ENCODE measurements at places on chromosomes 3 and 15.

GRCh38 chr3:174495311-174495710, 363.8 kb upstream of the NAALADL2 start:
- DNase-seq = no peak

DNA sequence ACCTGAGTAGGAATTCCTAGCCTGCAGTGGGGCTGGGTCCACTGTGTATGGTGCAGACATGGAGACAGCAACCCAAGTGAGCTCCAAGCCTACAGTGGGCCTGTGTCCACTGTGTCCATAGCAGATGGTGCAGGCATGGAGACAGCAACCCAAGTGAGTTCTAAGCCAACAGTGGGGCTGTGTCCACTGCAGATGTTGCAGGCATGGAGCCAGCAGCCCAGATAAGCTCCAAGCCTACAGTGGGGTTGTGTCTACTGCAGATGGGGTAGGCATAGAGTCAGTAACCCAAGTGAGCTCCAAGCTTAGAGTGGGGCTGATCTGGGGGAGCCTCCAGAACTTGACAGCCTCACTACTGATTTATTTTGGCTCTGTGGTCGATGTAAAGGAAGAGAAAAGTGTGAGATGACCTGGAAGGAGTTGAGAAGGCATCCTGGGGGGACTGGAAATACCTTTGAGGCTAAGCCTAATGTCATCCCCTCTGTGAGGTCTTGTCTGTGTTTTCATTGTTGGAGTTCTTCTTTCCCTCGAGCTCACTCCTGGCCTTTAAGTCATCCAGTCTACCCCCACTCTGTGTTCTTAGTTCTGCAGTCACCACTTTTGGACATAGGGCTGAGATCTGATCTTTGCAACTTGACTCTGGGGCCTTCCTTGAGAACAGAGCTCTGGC, 22.4 kb upstream of the IL16 start:
- no peak for DNase-seq

GRCh38 chr3:155548195-155548594, 196.7 kb downstream of the PLCH1 start:
- DNase-seq = no peak

DNA sequence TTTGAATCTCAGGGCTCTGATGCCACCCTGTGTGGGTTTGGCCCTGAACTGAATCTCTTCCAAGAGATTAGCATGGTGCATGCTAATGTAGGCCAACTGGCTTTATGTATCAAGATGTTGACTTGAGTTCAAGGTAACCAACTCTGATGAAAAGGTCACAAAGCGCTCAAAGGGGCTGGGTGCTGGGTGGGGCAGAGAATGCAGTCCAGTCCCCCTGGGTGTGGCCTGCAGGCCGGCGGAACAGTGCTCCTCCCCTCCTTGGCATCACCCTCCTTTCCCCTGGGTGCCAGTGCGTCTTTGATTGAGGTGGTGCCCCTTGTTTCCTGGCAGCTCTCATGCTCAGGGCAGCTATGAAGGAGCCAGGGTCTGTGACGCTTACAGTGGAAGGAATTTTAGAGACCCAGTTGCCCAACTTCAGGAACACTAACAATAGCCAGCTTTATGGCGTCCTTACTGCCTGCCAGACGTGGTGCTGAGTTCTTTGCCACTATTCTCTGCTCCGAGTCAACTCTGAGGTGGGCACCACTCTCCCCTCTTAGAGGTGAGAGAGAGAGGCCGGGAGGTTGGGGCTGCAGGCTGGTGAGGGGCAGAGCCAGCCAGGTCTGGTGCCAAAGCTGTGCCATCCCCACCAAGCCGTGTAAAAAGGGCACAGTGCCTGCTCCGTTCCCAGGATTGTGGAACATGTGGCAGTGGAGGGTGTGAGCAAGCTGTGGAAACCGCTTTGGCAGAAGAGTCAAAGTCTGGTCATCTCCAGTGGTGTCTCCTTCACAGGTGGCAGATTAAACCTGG, 9.8 kb downstream of the SYNM start:
- no peak for DNase-seq

GRCh38 chr3:138139691-138140090, 7.5 kb upstream of the A4GNT start:
- DNase-seq = no peak

DNA sequence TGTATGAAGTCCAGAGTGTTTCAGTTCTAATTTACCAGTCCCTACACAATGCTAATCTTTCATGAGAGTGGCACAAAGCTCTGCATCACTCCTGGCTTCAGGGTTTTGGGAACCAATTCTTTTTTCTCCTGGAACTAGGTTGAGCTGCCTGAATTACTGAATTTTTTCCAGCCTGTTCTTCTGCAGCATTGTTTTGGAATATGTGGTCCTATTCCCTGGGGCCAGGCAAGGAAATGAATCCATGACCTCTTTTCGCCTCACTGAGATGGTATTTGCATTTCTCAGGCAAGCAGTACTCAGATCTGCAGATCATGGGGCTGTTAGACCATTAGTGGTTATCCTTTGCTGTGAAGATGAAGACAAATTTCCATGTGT, 25.6 kb upstream of the GPR171 start:
- DNase-seq = no peak

GRCh38 chr3:15449489-15450224, 22.3 kb downstream of the EAF1 start:
- no peak for DNase-seq

- no peak for DNase-seq
Observed at GRCh38 chr15:22961762-22962161, 18.4 kb downstream of the CYFIP1 start.

GRCh38 chr3:13623101-13623654, 74.3 kb downstream of the FBLN2 start:
- no peak for DNase-seq

DNA sequence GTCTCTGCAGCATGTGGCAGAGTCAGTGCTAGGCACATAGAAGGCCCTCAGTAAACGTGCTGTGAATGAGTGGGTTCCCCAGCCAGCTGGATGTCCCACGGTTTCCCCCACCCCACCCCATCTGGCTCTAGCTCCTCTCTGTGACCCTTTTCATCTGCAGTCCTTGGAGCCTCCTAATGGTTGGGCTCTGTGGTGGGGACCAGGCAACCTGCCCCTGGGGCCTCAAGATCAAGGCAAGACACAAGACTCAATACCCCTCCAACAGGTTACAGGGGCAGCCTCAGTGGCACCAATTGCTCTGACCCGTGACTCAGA, 17.1 kb upstream of the CYP11A1 start:
- DNase-seq = no peak

GRCh38 chr3:99872923-99873254, 55.2 kb downstream of the CMSS1 start:
- no peak for DNase-seq

GRCh38 chr15:70093070-70093469, 4.6 kb downstream of the TLE3 start:
- no peak for DNase-seq

DNA sequence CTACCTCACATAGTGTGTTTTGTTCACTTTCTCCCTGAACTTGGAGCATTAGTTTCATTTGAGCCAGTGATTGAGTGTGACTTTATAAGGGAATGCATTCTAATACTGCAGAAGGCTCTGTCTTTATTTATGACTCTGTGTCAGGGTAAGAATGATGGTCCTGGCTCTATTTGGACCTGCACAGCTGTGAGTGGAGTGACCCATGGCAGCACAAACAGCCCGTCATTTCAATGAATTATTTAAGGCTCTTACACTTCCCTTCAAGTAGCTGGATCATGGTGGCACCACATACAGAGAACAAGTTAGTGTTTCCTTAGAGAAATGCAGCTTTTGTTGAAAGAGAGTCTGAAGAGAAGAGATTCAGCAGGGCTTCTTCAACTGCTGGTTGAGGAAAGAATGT, 16.4 kb downstream of the TMEM108 start:
- DNase-seq = no peak

DNA sequence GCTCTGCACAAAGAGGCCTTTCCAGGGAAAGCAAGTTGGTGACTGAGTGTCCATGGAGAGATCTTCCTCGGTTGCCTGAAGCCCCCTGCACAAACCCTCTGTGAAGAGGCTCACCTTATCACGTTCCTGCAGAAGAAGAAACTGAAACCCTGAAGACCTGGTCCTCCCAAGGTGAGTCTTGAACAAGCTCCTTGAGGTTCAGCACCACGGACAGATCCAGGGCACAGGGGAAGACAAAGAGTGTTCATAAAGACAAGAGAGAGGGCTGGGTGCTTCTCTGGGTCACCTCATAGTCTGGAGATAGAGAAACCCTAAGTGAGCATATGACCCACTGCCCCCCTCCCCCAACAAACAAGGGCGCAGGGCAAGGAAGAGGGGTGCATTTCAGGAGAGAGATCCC, 21.7 kb upstream of the TBC1D21 start:
- no peak for DNase-seq

GRCh38 chr15:47333734-47334133, 383.6 kb upstream of the SEMA6D start:
- DNase-seq = no peak

- DNase-seq = no peak
Observed at GRCh38 chr3:62161371-62161770, 212.0 kb downstream of the FEZF2 start.

GRCh38 chr3:140388202-140388922, 289.5 kb upstream of the TRIM42 start:
- DNase-seq = no peak

DNA sequence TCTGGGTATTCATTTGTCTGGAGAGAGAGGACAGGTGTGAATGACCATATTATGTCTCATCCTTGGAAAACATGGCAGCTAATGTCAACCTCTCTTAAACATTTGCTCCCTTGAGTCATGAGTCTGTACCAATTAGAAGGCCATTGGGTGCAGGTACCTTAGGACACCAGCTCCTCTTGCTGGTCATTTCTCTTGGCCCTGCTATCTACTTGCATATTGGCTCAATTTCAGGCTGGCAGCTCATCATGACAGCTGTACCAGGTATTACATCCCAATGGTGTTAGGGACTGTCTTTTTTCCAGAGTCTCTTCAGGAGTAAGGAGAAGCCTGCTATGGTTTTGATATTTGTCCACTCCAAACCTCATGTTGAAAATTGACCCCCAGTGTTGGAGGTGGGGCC, 92.2 kb upstream of the ANKRD28 start:
- no peak for DNase-seq

DNA sequence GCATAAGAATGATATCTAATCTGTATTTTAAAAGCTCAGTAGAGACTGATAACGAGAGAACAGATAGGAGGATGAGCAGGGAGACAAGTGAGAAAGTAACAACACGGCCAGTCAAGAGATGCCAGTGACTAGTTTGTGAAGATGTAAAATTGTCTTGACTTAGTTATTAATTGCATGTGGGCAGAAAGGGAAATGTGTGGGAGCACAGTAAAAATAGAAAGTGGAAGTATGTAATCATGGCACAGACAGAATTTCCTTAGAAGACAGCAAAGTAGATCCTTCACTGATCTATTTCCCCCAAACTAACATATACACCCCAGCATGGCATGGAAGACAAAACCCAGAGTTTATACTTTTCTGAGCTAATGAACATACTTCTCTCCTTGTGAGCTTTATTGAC, 344.5 kb downstream of the FGF12 start:
- DNase-seq = no peak

DNA sequence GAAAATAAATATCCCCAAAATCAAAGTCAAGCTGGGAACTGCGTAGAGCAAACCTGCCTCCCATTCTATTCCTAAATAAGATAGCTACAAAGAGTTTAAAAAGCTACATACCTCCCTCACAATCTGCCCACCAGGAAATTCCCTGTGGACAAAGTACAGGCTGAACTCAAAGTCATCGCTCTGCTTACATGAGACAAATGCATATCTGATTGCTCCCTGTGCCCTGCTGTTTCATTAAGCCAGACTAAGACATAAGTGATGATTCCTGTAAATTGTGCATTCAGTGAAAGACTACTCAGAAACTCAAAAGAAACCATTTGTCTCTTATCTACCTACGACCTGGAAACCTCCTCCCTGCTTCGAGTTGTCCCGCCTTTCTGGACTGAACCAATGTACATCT, 28.5 kb upstream of the EIF4A2 start:
- no peak for DNase-seq
